Activated naive CD8-positive, alpha-beta T cell treated with anti-CD3 and anti-CD28 coated beads, Interleukin-2, amount 50 U/mL, for 24 hours (primary cell): ENCODE measurements at places on chromosomes 2 and 18.

GRCh38 chr18:34117319-34117718, 107.4 kb downstream of the NOL4 start:
- no peak for DNase-seq

GRCh38 chr2:134175834-134176233, 78.0 kb upstream of the MGAT5 start:
- DNase-seq = no peak

GRCh38 chr2:239675826-239676715, 275.3 kb upstream of the HDAC4 start:
- no peak for DNase-seq

- DNase-seq = no peak
Observed at GRCh38 chr18:80184243-80184772, 63.0 kb downstream of the PARD6G start.

- no peak for DNase-seq
Observed at GRCh38 chr2:239167011-239167673, 233.7 kb downstream of the HDAC4 start.

- DNase-seq = no peak
Observed at GRCh38 chr2:133434959-133435668, 133.1 kb downstream of the NCKAP5 start.

DNA sequence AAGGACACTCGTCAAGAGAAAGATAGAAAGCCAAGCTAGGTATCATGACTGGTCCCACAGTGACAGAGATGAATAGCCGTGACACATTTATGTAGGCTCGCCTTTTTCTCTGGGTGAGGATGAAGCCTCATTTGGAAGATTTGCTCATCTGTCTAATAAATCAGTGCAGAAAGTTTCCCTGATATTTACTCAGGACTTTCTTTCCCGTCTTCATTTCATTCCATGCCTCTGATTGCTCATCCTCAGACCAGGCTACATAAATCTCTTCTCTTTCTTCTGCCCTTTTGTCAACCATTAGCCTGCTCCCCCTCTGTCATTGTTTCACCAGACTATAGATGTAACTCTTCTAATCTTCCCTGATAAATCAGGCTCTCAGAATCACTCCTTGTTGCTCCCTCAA, 361.8 kb upstream of the MEIS1 start:
- DNase-seq = no peak

GRCh38 chr2:100272841-100273329, 49.4 kb downstream of the LONRF2 start:
- DNase-seq = no peak
